ENCODE measurements at places on chromosomes 4 and X.
A peak's percentile ranks its signal among the peaks of the same experiment; 100 is the strongest.

DNA sequence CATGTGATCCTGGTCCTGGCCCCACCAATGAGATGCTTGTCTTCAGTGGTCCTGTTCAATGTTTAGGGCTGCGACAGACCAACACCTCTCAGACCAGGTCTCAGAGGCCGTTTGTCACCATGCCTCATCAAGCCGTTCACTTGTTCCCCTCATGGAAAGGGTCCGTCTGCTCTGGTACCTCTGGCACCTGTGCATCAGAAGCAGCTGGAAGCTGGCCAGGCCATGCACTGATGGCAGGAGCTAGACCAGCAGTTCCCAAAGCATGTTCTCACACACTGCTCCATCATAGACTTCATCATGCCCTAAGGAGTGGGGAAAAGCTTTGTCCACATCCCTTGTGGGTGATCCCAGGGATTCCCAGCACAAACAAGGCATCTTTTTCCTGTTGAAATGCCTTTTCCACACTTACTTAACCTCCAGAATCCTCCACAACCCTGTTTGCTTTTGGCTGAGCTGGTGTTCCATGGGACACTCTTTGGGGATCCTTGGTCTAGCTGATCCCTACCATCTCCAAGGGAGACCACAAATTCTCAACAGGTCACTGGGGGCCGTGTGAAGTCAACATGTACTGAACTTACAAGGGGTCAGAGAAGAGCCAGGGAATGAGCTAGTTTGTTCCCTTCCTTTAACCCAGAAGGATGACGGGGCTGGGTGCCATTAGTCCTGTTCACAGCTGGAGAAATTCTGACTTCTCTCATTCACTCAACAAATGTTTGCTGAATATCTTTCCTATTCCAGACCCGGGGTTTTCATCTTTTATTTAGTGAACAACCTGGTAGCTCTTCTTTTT lies 21.8 kb downstream of the SH3TC1 start:
- DNase-seq = no peak

GRCh38 chr4:26410385-26411293 lies 79.6 kb downstream of the CCKAR start:
- peak; percentile 23 for DNase-seq

GRCh38 chr4:2685541-2685940 lies 70.6 kb downstream of the TNIP2 start:
- DNase-seq = no peak

DNA sequence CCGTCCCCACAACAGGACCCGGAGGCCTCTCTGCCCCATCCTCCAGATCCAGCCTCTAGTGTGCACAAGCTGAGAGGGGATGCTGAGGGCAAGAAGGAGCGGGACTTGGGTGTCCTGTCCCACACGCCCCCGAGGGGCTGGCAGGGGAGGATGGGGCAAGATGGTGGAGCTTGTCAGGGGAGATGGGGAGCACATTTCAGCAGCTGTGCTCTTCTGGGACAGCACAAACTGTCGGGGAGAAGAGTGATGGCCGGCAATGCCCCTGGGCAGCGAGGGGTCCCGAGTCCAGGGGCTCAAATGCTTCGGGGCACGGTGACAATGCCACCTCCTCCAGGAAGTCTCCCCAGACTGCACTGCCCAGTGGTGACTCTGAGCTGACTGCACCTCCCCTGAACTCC lies 134.5 kb downstream of the FAM53A start:
- no peak for DNase-seq

DNA sequence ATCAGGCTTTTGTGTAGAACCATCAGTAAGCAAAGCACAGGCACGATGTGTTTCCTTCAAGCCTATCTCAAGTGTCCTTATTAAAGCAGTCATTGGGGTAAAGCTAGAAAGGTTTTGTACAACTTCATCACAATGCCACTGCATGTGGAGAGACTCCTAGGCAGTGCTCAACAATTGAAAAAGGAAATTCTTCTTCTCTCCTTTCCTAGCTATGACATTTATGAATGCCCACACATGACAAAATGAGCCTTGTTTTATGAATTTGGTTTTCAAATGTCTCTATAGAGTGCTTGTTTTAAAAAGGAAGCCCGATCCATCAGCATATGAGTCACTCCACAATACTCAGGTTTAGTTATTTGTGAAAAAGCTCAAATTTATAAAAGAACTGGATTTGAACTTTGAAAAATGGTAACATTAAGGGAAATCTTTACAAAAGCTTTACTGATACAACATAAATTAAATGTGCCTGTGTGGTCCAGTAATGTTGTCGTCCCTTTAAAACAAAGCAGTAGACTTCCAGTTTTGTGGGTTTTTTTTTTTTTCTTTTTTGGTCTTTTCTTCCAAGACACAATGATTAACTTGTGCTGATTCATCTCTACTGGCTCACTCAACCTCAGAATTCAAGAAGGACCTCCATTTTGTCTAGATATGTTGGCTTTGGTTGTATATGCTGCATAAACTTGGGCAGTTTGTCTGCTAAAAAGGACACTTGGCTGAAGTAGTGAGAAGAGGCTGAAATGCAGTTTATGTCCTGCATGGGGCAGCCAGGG lies 273.8 kb downstream of the GASK1B start:
- no peak for DNase-seq

GRCh38 chrX:119669424-119670037 lies 23.4 kb downstream of the SEPTIN6 start:
- no peak for DNase-seq

GRCh38 chr4:122503214-122503613 lies 46.7 kb upstream of the IL2 start:
- no peak for DNase-seq

DNA sequence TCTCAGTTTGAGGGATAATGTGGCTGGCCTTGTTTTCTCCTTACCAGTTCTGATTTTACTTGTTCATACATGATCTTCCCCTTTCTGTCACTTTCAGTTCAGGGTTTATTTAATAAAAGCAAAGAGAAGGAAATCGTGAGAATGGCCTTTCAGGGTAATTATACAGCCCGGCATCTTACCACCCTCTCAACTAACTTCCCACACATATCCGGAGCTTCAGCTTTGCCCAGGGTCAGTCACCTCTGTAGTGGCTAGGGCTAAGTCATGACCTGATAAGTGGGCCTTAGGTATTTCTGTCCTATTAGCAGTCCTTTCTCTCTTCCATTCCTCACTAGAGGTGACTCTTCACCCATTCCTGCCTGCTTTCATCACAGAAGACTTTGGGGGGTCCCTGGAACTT lies 15.8 kb downstream of the TRPC5 start:
- DNase-seq = no peak

GRCh38 chr4:157942017-157942416 lies 230.8 kb downstream of the GASK1B start:
- DNase-seq = no peak

DNA sequence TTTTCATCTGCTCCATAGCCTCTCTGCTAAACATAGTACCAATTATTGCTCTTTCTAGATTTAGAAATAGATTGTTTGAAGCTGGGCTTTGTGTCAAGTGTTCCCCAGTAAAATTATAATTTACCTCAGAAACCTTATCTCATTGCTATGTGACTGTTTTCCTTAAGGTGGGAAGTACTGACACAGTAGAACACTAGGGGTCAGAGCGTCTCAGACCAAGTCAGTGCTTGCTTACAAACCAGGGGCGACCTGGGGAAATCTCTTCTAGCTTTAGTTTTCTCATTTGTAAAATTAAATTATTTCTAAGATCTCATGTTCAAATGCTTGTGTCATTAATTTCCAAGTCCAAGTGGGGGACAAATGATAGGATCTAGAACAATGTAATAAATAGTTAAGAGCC lies 360.4 kb downstream of the RAPGEF2 start:
- no peak for DNase-seq

- no peak for DNase-seq
These were observed 4.4 kb upstream of the HAND2 start for GRCh38 chr4:173534434-173534833.

- no peak for DNase-seq
These were observed 80.8 kb upstream of the IQCM start for GRCh38 chr4:149896432-149896831.

DNA sequence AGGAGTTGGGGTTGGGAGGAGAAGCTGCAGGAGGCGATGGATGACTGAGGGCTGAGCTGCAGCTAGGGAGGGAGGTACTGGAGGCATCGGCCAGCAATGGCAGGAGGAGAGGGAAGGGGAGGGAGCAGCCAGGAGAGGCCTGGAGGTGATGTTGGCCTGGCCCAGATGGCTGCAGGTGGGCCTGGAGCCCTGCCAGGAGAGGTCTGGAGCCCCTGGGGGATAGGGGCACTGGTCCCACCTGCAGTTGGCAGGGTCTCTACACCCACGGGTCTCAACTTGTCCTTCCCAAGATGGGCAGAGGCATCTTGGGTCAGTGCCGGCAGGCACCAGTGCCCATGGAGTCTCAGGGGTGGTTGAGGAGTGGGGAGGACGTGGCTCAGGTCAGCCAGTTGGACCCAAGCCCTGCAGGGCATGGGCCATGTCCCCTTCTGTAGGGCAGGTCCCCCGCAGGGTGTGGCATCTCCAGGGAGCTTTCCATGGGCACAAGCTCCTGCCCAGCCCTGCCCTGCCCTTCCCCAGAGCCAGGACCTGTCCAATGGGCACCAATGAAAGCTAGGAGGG lies 2.7 kb upstream of the MXD4 start:
- DNase-seq = no peak

DNA sequence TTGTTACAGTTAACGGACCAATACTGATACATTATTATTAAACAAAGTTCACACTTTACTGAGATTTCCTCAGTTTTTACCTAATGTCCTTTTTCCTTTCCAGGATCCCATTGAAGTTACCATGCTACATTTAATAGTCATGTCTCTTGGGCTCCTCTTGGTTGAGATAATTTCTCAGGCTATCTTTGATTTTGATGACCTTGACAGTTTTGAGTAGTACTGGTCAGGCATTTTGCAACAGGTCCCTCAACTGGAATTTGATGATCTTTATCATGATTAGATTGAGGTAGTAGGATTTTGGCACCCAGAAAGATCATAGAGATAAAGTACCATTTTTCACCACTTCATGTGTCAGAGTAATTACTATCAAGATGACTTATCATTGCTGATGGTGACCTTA lies 53.8 kb downstream of the NDNF start:
- DNase-seq = no peak

GRCh38 chr4:152175586-152175985 lies 360.3 kb downstream of the FBXW7 start:
- DNase-seq = no peak

GRCh38 chr4:9384126-9384525 lies 21.2 kb downstream of the USP17L30 start:
- no peak for DNase-seq

DNA sequence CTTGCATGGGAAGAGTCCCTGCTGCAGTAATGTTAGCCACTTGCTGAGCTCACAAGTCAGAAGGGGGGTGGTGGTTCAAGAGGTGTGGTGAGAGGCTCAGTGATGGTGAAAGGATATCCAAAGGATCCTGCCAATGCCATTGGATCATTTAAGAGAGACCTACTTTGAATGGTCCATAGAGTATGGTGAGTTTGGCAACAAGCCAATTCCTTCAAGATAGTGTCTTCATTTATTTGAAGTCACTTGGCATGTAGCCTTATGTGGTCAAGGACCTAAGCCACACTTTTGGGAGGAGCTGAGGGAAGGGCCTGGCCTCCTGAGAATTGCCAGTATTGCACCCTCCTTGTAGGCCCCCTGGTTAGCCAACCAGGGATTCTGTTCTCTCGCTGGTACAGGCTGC lies 87.9 kb downstream of the TSPAN7 start:
- no peak for DNase-seq

DNA sequence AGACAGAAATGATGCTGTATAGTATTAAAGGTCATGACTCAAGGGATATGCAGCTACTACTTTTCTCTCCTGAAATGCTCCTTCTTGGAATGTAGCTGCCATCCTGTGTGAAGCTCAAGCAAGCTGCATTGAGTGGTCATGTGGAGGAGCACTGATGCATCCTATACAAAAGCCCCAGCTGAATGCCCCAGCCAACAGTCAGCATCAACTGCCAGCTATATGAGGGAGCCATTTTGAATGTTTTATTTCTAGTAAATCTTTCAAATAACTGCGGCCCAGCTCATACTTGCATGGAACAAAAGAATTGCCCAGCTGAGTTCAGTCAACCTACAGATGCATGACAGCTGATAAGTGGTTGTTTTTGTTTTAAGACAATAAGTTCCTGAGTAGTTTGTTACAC lies 165.0 kb upstream of the GEMIN8 start:
- no peak for DNase-seq

- no peak for DNase-seq
These were observed 143.3 kb upstream of the RADX start for GRCh38 chrX:106468433-106468832.

GRCh38 chrX:42846741-42847140 lies 68.8 kb upstream of the PPP1R2C start:
- no peak for DNase-seq

- DNase-seq = no peak
These were observed 40.1 kb downstream of the SORBS2 start for GRCh38 chr4:185771711-185772390.

DNA sequence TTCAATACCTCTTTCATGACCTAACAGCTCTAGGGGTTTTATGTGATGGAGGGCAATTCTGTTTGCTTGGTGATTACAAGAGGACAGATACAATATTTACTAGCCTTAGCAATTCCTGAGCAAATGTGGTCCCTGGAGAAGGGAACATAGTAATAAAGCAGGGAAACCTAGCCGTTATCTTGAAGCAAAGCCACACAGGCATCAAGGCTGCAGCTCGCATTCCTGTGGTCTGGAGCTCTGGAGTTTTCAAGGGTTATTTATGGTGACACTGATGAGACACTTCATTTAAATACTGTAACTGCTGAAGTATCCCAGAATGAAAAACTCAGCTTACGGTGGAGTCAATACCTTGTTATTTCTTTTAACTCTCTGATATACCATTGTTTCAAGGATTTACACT lies 66.8 kb downstream of the AFF2 start:
- no peak for DNase-seq

DNA sequence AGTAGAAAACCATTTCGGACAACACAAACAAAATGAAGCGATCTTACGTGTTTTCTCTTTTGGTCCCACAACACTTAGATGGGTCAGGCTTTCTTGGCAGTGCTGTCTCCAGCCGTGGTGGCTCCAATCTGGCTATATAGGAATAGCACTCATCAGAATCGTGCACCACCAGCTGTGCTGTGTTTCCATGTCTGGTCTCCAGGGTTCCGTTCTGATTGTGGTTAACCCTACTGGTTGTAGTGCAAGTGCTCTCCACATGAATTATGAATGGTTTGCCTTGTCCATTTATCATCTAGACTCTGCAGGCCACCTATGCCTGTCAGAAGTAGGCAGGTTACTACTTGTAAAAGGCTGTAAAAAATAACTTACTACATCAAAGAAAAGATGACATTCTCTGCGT lies 536.3 kb downstream of the IQCM start:
- no peak for DNase-seq

DNA sequence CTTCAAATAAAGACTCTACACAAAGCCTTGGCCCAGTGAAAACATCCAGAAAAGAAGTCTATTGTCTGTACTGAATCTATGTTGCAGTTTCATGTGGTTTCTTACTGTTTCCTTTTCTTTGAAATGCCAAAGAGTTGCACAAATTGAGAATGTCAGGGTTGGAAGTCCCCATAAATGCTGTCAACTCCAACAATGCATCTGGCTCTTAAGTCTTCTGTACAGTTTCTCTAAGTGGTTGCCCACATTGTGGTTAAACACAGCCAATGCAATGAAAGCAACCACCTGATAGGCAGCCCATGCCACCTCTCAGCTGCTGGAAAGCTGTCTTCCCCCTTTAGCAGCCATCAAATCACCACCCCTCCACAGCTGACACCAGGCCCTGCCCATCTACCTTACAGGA lies 67.2 kb upstream of the C1GALT1C1 start:
- no peak for DNase-seq

All from NCI-H774 (cell line).